ENCODE measurements at places on chromosomes 5 and 9.

GRCh38 chr9:21683484-21684175 is 118.8 kb upstream of the MTAP start:
- no peak for DNase-seq

DNA sequence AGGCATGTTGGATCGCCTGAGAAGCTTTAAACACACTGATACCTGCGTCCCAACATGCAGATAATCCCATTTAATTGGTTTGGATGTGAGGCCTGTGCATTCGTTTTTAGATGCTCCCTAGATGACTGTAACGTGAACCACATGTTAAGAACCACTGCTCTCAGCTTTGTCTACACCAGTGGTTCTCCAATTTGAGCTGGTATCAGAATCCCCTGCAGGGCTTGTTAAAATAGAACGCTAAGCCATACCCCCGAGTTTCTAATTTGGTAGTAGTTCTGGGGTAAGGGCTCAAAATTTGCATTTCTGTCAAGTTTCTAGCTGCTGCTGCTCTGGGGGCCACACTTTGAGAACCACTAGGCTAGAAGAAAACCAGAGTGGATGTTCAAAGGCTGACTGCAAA is 74.7 kb downstream of the S1PR3 start:
- no peak for DNase-seq

DNA sequence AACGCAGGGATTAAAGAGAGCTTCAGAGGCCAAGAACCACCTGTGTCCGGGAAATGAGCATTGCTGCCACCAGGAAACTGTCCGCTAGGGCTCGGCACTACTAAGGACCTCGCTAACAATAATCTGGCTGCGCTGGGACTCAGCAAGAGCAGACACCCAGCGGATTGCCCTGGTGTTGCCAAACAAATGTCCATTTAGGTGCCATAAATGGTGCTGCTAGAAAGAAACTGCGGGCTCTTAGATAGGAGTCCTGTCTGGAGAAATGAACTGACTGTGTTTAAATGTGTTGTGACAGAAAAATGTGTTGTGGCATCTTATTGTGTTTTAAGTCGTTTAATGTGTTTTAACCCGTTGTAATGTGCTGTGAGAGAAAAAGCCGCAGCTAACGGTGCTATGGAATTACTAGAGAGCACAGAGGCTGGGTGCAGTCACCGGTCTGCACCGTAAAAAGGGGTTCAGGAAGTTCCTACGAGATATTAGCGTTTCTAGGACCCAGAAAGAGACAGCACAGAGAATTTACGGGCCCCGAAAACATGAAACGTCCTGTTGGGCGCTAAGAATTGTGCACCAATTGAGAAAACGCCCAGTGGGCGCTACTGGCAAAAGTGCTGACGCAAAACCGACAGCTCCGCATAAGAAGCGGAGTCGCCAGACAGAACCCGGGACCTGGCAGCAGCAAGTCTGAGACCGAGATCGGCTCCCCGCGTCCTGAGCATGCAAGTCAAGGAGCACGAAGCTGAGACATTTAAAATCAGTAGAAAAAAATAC is 90.6 kb downstream of the ANXA2R start:
- DNase-seq: peak; percentile 49

GRCh38 chr5:33969572-33970452 is 14.7 kb downstream of the SLC45A2 start:
- no peak for DNase-seq

DNA sequence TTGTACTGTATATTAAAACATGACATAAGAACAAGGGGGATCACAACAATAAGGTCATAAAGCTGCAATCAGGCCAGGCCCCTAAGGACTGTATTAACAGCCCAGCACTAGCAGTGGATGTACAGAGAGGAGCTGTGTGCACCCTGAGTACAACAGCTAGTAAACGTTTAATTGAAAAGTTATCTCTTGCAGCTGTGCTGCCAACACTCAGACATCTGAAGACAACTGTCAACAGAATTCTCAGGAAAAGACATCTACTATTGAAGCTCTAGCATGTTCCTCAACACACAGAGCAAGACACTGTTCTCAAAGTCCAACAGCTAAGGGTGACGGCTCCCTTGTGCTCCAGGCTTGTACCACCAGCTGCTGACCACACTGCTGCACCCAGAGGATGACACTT is 199.6 kb downstream of the DCP2 start:
- DNase-seq: no peak

DNA sequence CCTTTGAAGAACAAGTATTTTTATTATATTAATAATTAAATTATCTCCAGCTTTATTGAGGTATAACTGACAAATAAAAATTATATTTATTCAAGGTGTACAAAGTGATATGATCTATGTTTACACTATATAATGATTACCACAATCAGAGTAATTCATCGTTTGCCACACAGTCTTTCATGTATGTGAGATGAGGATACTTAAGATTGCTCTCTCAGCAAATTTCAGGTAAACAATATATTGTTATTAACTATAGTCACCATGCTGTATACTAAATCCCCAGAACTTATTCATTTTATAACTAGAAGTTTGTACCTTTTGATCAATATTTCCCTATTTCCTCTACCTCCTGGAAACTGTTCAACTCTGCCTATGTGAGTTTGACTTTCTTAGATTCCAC is 16.7 kb upstream of the CCNO start:
- no peak for DNase-seq

DNA sequence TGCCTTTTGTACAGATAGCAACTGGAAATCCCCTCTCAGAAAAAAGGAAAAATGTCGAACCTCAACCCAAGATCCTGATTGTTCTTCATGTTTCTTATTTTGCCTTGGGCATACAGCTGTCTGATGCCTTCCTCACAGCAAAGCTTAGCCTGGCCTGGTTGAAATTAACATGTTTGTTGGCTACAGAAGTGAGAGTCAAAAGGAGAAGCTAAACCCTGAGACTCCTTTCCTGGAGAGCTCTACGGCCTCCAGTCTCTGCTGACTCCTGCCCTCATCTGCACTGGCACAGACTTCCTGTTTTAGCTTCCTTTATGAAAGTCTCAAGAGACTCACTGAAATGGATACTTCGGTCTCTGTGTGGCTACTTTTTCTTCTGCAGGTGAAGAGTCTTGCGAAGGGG is 186.7 kb downstream of the PARP8 start:
- DNase-seq: no peak

DNA sequence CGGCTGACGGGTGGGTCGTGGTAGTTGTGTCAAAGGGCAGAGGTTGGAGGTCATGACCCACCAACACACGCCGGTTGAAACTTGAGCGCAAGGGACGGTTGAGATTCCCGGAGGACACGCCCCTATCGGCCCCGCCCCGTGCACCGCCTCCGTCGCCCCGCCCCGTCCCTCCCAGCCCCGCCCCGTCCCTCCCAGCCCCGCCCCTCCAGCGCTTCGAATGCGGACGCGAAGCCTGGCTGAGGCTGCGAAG is 226 bp upstream of the RANBP17 start:
- no peak for DNase-seq

DNA sequence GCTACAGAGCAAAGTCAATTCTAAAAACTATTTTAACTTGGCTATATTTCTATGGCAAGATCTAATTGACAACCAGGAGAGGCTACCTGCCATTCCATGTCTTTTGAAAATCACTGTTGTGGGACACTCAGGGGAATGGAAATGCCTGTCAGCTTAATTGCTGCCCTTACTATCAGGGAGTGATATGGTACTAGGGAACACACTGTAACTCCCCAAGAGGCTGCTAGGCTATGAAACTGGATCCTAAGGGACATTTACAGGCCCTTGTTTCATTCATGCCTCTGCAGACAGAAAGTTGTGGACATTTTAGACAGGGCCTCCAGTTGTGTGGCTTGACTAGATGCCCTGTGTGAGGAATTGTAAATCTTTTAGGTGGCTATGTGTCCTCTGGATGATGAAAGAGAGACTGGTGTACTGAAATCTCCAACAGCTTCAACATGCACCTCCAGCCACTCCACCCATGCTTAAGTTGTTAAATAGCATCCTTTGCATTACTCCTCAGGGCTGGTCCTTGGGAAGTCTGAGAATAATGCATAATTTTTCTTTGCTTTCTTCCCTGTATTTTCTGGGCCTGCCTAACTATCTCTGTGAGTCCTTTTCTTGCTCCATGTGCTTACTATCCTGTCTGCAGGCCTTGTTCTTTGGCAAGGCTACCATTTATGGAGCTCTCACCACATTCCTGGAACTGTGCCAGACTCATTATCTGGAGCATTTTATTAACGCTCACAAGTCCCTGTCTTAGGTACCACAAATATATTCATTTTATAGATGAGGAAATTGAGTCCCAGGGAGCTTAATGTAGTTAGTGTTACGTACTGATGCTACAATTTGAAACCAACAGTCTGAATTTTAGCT is 3.2 kb downstream of the MROH2B start:
- DNase-seq: no peak

- no peak for DNase-seq
Observed at GRCh38 chr9:34443976-34444375, 14.4 kb downstream of the FAM219A start.

GRCh38 chr5:124906339-124907097 is 160.1 kb upstream of the ZNF608 start:
- DNase-seq: no peak

- no peak for DNase-seq
Observed at GRCh38 chr9:137166380-137167229, 3.2 kb downstream of the LRRC26 start.

GRCh38 chr9:121676926-121677325 is 25.5 kb downstream of the DAB2IP start:
- DNase-seq: no peak

GRCh38 chr9:1918108-1918507 is 97.0 kb upstream of the SMARCA2 start:
- DNase-seq: no peak

- no peak for DNase-seq
Observed at GRCh38 chr9:87382900-87383299, 114.8 kb upstream of the DAPK1 start.

DNA sequence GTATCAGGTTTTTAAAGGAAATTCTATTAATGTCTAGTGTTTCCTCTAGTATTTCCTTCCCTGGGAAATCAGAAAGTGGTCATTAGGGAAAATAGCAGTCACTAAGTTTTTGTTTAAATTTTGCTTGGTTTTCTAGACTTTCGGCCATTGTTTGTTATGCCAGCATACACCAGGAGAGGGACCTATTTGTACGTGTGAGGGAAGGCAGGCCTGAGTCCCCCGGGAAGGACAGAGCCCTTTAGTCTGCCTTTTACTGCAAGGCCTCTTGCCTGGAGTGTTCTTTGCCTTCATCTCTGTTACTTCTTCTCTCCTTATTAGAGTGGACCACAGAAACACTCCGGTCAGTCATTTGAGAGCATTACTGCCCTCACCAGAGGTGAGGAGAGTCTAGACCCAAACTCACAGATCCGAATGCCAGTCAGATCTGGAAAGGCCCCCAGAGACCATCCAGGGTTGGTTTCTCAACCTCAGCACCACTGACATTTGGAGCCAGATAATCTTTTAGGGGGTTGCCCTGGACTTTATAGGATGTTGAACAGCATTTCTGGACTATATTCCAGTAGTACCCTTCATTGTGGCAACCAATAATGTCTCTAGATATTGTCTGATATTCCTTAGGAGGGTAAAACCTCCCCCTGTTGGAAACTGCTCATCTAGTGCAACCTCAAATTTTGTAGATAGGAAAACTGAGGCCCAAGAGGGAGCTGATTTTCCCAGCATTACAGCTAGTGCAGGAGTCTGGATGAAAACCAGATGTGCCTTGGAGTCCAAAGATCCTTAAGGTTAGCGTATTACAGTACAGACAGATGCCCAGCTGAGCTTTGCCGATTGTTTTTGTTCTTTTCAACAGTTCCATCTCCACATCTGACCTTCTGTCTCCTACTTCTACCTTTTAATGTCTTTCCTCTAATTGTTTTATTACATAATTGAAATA is 93.0 kb upstream of the NIPAL4 start:
- no peak for DNase-seq

DNA sequence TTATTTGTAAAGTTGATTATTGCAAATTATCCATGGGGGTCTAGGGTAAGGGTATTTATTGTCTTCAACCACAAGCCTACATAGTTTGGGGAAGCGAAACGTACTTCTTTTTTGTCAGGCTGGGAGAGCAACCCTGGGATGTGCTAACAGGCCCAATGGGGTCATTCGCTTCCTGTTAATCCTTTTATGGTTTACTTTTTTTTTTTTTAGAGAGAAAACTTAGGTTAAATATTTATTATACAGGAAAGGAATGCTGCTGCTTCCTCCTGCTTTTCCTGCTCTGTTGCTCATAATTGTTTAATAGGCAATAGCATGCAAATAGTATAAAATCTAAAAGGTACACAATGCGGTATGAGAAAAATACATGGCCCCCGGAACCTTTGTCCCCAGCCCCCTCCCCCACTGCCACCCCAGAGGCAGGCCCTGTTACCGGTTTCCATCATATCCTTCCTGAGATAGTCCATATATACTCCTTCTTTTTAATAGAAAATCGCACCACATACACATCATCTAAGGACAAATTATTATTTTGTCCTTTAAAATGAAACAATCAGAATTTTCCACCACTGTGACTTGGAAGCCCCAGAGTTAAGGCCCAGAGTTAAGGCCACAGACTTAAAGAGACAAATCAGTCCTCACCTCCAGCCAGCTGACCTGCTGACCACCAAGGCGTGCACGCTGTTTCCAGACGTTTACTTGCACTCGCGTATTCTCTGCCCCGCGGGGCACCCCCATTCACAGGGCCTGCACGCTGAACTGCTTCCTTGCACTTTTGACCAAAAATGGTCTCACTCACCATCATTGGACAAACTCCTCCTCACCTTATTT is 83.9 kb downstream of the NDFIP1 start:
- no peak for DNase-seq

GRCh38 chr5:17316970-17317459 is 99.6 kb downstream of the BASP1 start:
- DNase-seq: no peak

- DNase-seq: no peak
Observed at GRCh38 chr5:60520451-60521227, 179.3 kb downstream of the DEPDC1B start.

Measured in T-helper 9 cell (primary cell).